Mesenchymal stem cell (in vitro differentiated cells and primary cell): ENCODE measurements at places on chromosomes 13 and 19.
A peak's percentile ranks its signal among the peaks of the same experiment; 100 is the strongest.

GRCh38 chr13:110509478-110509926 is 52.0 kb downstream of the RAB20 start:
- DNase-seq: peak; percentile 48

DNA sequence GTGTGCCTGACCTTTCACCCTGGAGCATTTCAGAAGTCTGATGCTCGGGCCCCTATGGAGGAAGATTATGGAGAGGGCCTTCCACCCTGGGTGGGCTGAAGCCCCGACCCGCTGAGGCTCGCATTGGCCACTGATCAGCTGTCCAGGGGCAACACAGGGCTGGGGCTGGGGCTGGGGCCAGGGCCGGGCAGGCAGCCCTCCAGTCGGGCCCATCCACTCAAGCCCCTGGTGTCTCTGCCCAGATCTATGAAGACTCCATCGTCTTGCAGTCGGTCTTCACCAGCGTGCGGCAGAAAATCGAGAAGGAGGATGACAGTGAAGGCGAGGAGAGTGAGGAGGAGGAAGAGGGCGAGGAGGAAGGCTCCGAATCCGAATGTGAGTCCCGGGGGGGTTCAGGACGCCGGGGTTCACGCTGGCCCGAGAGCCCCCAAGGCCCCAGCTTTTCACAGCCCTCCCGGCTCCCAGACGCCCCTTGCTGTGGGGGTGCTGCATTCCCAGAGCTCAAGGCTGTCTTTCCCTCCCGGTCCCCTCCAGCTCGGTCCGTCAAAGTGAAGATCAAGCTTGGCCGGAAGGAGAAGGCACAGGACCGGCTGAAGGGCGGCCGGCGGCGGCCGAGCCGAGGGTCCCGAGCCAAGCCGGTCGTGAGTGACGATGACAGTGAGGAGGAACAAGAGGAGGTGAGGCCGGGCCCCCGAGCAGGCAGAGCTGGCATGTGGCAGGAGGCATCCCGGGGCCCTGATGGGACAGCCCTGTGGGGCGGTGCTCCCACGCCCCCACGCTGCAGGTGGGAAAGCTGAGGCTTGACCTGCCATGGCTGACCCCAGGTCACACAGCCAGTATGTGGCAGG is 29.5 kb upstream of the LDLR start:
- DNase-seq: no peak

- no peak for DNase-seq
Measured at GRCh38 chr13:109704771-109705635, 81.4 kb downstream of the IRS2 start.

- DNase-seq: peak; percentile 88
Measured at GRCh38 chr13:28640861-28641599, 17.9 kb upstream of the POMP start.

DNA sequence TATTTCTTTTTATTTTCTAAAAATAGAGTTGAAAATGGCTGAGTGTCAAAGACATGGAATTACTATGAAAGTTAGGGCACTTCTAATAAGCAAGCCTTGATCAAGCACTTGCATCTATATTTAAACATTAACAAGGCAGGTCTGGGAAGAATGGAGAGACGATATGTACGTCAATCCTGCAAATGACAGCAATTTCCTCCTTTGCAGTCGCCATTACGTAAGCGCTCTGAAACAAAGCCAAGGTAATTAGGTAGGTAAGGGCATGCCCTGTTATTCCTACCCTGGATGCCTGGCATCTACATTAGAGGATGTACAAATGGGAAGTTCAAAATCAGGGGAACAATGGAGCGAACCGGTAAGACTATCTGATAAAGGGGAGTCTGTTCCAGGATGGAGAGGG is 664.0 kb upstream of the ARGLU1 start:
- DNase-seq: no peak
